ENCODE measurements at places on chromosomes 3 and 15.

GRCh38 chr3:132637590-132637989, 22.0 kb downstream of the ACAD11 start:
- DNase-seq, result no peak

GRCh38 chr3:127004641-127005397, 21.9 kb downstream of the PLXNA1 start:
- DNase-seq, result no peak

DNA sequence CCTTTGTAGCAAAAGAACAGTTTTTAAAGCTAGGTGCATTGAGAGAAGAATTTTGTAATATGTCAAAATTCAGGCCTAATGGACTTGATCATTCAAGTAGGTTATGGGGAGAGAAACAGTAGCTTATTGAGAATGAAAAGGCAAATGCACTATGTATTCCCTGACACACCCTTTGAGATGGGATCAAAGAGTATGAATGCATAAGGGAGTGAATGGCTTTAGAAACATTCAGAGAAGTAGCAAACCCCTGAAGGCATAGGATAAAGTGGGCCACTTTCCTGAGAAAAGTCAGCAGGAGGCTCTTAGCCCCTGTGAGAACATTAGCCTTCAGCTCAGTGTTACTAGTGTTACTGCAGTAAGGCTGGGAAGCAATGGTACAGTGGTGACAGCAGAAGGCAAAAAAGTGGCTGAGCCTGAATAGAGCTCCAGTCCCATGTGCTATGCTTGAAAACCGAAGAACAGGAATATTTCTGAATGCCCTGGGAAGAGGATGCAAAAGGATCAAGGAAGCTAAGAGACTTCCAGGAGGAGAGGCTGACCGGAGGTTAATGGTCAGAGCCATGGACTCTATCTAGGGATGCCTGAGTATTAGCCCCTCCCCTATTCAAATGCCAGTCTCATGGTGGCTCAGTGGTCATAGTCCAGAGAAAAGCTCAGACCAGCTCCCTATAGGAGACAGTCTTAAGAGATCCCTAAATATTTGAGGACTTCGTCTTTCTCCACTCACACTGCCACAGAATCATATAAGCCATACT, 218.2 kb upstream of the SGO1 start:
- no peak for DNase-seq

DNA sequence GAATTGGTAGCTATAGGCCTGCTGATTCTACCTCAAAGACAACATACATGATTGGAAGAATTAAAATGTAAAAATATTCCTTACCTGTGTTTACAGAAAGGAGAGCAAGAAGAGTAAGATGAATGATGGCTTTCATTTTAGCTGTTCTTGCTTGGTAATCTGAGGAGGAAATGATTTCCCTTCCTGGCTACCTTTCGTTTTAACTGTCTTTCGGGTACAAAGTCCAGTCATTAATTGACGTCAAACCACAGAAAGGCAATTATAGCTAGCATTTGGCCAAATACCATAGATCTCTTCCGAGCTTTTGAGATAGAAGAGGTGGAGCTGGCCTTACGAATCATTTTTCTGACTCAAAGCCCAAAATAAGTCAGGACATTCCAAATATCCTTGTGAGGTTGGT, at the start of gene MUC13:
Gene MUC13 (minus strand): TSS at position 175 of the 400 bp plus-strand sequence. CDS start 39 bp downstream, at position 136.
- no peak for DNase-seq

GRCh38 chr15:62862717-62863116, 179.8 kb upstream of the TPM1 start:
- no peak for DNase-seq

DNA sequence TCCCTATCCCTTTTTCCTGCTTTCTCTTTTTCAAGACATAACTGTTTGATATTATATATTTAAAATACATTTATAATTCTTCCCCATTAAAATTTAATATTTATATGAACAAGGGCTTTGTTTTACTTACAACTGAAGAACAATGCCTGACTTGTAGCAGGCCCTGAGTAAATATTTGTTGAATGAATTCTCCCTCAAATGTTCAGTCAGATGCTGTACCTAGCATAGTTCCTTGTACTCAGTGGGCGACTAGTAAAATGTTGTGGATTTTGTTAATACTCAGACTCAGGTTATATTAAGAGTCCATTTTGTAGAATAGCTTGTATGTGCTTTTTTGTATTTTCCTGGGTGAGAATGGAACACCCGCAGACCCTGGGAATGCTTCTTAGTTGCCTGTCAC, 69.1 kb downstream of the SEC22A start:
- no peak for DNase-seq

GRCh38 chr3:132343018-132343612, 25.9 kb downstream of the ACP3 start:
- peak; percentile 79 for DNase-seq

DNA sequence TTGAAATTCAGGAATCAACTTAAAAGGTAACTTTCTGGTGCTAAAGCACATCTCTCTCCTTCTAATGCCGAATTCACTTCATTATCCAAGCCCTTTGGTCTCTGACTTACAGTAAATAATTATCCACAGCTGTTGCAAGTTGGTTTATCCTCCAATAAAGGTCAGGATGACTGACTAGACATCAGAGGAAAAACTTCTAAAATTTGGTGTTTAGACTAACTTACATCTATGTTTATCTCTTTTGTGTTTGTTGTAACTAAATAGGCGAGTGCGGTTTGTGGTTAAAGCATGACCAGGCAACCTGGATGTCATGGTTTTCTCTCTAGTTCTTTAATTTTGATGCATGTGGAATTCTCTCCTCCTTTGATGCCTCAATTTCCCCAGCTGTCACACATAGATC, 237.4 kb upstream of the LRTM1 start:
- DNase-seq, result no peak

DNA sequence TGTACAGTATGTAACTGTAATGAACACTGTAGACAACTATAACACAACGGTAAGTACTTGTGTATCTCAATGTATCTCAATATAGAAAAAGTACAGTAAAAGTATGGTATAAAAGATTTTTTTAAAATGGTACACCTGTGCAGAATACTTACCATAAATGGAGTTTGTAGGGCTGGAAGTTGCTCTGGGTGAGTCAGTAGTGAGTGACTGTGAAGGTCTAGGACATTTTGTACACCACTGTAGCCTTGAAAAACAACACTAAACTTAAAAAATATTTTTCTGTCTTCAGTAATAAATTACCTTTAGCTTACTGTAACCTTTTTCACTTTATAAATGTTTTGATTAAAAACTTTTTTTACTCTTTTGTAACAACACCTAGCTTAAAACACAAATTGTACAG, 142.9 kb downstream of the ATG7 start:
- no peak for DNase-seq

DNA sequence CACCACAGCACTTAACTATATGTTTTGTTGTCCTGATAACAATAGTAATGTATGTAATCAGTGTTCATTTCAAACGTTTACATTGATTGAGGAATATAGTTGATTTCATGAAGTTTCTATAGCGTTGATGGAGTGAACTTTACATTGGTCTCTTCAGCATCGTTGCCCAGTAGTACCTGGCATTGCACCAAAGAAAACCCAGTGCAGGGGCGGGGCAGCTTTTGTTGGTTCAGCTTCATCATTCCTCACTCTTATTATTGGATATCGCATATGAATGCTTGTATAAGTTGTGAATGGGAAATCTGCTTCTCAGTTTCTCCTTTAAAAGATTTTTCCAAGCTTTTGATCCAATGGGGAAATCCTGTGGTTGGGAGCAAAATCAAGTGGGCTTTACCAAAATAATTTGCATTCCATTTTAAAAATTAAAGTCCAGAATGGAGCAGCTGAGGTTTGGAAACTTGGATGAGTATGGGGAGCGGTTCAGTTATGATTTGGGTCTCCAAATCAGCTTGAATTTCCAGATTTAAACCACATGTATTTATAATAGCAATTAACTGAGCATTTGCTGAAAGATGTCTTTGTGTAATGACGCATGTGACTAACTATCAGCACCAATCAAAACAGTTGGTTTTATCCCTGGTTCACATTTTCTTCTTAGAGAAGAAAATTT, 213.7 kb downstream of the ALCAM start:
- no peak for DNase-seq

GRCh38 chr3:187292631-187293515, 1.3 kb upstream of the MASP1 start:
- no peak for DNase-seq

DNA sequence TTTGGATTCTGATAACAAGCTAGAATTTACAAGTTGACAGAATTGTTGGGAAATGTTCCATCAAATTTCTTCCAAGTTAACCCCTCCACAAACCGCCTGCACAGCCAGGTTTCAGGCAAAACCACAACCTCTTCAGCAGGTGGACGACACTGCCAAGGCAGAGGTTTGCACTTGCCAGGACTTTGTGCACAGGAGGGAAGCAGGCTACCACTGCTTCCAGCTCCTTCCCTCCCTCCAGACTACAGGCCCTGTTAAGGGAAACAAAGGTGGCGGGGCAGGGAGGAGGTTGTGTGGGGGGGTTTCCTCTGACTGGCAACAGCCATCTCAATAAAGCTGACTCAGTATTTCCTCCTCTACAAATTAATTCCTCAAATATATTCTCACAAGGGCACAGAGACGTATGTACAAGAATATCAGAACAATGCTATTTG, 42.2 kb downstream of the TBC1D2B start:
- peak; percentile 85 for DNase-seq

- no peak for DNase-seq
These were observed 78.0 kb upstream of the SLC6A6 start for GRCh38 chr3:14324224-14324944.

DNA sequence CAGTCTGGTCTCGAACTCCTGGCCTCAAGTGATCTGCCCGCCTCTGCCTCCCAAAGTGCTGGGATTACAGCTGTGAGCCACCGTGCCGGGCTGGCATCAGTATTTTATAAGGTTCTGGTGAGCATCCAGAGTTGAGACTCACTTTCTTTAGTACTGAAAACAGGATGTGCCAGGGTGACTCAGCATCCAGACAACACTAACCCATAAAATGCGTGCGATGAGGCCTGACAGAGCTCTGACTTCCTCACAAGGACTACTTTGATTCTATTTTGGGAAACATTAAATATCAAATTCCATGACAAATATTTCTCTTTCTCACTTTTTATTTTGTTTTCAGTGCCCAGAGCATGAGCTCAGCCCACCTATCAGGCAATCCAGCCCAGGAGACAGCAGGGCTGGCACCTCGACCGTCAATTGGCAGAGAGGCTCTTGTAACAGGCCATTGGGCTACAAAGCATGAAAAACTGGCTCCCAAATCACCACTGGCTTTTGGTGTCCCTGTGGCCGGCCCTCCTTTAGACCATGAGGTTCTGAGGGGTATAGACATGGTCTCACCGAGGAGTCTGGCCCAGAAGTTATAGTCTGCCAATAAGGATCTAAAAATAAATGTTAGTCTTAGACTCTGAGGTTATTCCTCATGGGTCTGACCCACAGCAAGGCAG, 75.0 kb downstream of the FEM1B start:
- peak; percentile 33 for DNase-seq

GRCh38 chr15:47388299-47388698, 329.0 kb upstream of the SEMA6D start:
- no peak for DNase-seq

Measured in Kasumi-1 (cell line).